ENCODE measurements at places on chromosomes 7 and 10.

DNA sequence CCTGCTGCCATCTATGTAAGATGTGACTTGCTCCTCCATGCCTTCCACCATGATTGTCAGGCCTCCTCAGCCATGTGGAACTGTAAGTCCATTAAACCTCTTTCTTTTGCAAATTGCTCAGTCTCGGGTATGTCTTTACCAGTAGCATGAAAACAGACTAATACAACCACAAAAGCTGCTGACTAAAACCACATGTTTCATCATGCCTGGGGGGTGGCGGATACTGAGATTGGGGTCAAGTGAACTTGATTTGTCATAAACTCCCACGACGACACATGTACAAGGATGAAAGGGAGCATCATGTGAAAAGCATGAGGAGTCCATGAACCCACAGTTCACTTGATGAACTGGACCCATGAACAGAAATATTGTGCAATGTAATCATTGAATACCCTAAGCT lies 134.9 kb upstream of the ANK3 start:
- DNase-seq: no peak

GRCh38 chr7:14478834-14479510 lies 423.6 kb downstream of the DGKB start:
- DNase-seq: no peak

DNA sequence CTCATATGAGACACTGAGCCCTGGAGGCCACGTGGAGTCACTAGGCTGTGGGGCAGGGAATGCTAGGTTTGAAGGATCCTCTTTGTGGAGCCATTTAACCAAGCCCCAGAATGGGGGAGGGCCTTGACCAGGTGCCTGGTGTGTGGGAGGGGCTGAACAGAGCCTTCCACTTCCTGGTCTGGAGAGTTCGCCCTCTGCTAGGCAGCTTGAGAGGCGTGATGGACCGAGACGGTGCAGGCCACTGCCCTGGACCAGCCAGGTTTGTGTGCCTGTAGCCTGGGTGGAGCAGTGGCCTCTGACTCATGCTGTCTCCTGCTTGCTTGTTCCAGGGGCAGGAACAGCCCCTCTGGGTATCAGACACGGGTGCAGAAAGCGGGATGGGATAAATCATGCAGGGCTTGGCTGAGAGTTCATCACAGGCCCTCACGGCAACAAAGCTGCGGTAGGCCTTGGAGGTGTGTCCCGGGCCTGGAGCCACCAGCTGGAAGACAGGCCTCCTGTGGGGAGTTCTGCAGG lies 27.4 kb downstream of the ADAMTS14 start:
- peak; percentile 28 for DNase-seq

DNA sequence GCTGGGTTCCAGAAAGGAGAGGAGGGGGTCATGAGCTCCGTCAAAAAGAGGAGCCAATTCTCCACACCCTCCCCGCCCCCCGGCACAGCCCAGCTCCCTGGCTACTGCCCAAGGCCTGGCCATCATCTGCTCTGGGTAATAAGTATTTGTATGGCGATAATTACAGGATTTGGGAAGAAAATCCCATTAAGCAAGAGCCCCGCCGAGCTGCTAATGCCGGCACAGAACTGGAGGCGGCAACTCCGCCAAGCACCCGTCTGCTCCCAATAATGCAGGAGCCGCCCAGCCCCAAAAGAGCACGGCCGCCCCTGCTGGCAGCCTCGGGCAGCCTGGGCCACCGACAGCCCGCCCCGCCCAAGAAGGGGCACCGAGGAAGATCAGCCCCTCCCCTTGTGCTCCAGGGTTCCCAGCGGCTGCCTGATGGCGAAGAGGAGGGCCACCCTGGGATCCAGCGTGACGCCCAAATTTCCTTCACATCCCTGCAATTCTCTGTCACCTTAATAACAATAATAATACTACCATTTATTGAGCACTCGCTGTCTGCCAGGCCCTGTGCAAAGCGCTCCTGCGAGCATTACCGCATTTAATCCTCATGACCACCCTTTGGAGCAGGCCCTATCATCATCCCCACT lies 5.9 kb downstream of the SLIT1 start:
- DNase-seq: peak; percentile 94

GRCh38 chr10:129277084-129277483 lies 190.0 kb upstream of the MGMT start:
- no peak for DNase-seq

DNA sequence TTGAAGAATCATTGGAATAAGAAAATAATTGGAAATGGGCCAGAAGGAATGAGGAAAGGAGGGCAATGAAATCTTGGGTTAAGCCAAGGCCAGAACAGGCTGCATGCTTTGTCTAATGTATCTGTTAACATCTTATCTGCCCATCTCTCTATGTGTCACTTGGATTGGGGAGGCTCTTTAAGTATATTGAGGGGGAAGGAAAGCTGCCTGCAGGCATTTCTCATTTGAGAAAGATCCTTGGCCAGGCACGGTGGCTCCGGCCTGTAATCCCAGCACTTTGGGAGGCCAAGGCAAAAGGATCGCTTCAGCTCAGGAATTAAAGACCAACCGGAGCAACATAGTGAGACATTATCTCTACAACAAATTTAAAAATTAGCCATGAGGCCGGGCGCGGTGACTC lies 14.3 kb downstream of the PCBD1 start:
- DNase-seq: peak; percentile 51

- peak; percentile 35 for DNase-seq
Measured at GRCh38 chr7:514651-515598, 4.7 kb downstream of the PDGFA start.

DNA sequence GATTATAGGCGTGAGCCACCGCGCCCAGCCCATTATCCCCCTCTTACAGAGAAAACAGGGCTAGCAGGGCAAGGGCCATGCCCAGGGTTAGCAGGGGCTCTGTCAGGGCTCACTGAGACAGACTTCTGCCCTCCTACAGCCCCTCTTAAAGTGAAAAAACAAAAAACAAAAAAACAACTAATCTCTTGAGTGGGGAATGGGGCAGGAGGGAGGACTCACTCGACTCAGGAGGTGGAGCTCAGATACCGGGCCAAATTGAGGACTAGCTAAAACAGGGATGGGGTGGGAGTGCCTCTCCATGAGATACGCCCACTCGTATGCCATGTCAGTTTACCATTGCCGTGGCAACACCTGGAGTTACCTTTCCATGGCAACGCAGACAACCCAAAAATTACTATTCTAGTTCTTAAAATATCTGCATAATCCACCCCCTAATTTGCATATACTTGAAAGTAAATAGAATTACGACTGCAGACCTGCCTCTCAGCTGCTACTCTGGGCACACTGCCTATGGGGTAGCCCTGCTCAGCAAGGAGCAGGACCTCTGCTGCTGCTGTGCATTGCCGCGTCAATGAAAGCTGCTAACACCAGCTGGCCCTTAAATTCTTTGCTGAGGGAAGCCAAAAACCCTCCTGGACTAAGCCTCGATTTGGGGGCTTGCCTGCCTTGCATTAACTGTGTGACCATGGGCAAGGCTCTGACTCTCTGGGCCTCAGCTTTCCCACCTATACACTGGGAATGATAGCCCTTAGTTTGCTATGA lies 13.4 kb downstream of the SSC4D start:
- DNase-seq: no peak

- DNase-seq: no peak
Measured at GRCh38 chr10:36381748-36382147, 739.7 kb upstream of the FZD8 start.

- DNase-seq: no peak
Measured at GRCh38 chr7:7183061-7183837, 905 bp downstream of the C1GALT1 start.

DNA sequence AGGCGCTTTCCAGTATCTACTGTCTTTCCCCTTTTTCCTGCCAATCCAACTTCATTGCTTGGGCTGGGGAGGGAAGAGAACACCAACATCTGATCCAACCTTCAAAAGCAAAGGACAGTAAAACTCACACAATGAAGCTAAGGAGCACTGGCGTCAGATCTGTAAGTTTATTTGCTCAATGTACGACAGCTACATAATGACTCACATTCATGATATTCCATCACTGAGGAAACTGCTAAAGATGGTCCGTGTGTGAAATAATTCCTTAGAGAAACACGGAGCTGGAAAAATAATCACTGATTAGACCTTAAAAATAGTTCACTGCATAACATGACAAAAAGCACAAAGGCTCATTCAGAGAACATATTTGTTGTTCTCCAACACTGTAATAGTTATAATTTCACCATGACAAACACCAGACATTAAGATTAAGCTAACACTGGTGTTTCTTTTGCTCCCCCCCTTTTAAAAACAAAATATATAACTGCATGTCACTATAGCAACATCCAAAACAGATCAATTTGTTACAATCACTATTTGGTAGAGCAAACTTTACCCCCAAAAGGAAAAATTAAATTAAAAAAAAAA lies 24.3 kb downstream of the HSPB1 start:
- no peak for DNase-seq

DNA sequence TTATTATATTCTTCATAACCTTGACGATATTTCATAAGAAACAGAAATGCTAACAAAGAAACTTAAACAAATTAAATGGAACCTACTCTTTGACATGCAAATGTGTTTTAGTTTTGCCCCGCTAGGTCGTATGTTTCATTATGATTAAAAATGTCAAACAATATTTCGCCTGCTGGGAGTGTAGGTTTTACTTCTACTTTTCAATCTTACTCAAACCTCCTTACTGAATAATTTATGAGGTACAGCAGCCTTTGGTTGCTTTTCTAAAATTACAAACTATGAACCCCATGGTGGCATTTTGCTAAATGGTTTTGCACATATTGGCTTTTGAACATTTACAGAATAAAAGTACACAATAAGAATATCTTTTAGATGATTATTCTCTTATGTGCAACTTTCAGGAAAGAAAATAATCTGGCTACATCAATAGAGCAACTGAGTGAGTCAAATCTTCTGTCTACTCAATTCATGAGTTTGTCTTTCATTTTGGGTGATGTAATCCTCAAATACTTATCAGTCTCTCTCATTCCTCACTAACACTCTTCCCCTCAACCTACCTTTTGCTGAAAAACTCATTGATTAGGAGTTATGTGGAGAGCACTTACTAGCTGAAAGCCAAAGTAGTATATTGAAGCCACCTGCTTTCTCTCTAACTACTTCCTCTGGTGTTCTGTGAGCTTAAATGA lies 1226.4 kb downstream of the XPNPEP1 start:
- DNase-seq: no peak

DNA sequence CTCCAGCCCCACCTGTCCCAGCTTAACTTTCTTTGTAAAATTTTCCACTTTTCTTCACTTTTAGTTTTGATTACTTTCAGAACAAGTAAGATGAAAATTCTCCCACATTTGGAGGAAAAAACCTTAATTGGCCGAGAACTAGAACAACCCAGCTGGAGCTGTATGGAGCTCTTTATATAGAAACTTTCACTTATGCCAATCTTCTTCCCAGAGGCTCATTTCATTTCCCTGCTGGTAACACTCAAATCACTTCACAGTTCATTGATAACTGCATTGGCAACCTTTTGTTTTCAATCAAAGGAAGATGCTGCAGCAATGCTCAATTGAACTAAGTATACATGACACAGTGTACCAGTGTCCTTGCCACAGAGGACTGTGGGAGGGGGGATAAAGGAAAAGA lies 176.2 kb upstream of the NOBOX start:
- DNase-seq: no peak

DNA sequence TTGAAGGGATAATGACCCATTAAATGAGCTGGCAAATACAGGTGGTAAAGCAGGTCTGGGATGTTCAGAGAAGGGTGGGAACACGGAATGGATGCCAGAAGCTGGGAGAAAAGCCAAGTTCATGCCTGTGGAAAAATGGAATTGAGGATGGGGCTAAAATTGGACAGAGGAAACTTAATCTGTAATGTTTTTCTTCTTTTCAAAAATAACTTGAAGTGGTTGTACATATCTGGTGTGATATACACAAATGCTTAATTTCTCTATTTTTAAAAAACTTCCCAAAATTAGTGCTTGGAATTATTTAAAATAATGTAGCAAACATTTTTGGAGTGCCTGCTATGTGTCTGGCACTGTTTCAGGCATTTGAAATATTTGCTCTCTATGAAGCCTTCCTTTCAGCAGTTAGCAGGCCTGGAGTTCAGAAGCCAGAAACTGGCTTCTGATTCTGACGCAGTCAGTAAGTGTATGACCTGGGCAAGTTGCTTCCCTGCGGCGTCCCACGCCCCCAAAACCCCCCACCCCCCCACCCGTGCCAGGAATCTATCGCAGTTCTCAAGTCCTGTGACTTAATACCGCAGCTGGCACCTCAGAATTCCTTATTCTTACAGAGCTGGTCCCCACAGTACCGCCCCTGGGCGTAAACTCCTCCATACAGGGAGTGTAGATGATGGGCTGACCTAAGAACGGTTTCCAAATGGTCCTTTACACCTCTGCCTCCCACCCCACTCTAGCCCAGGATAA lies 828 bp upstream of the MALSU1 start:
- peak; percentile 48 for DNase-seq

- no peak for DNase-seq
Measured at GRCh38 chr10:15515202-15515601, 144.1 kb upstream of the FAM171A1 start.

DNA sequence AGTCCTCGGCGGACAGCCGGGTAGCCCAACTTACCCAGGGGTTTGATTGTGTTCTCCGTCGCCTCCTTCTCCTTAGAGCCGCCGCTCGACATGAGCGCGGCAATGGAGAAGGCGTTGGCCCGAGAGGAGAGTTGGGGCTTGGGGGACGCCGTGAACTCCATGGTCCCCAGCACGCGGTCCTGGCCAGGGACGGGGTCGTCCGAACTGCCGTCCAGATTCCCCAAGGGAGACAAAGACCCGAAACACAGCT lies 515 bp downstream of the TBX20 start:
- no peak for DNase-seq

DNA sequence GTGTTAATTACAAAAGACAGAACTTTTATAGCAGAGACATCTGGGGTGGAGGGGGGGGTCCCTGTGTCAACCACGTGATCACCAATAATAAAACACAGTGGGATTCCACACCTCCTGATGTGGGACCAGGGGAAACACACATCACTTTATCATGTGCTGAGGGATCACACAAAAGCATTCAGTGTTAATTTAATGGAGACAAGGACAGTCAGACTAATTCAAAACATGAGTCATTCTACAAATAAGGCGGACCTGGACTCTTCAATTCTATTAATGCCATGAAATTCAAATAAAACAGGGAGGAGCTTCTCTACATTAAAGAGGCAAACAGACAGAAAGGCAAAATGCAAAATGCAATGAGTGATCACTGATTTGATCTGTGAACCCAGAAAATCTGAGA lies 67.3 kb upstream of the PFKP start:
- no peak for DNase-seq

GRCh38 chr10:128000471-128001362 lies 93.8 kb downstream of the PTPRE start:
- DNase-seq: no peak

GRCh38 chr7:132300599-132301277 lies 275.5 kb downstream of the PLXNA4 start:
- no peak for DNase-seq

Measured in WERI-Rb-1 (cell line).